ENCODE measurements at places on chromosomes 2 and 18.

DNA sequence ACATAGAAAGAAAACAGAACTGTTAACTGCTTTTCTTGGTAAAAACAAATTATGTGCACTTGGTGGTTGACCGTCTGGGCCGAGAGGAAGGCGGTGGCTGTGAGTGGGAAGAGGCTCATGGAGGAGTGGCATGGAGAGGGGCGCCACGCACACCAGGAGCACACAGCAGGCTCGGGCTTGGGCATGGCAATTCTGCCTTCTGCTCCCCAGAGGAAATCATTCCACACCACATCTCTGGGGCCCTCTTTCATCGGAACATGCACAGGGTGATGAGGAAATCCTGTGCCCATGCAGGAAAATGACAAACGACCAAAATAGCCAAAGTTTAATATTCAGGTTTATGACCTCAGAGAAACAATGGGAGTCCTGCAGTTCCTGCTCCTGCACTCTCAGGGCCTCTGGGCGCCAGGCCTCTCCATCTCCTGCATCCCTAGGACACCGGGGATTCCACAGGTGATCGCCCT lies 26.4 kb downstream of the WDFY1 start:
- no peak for DNase-seq

GRCh38 chr18:59617468-59617932 lies 79.7 kb downstream of the CCBE1 start:
- DNase-seq, result no peak

- DNase-seq, result no peak
These were observed 22.2 kb downstream of the KCNG2 start for GRCh38 chr18:79819968-79820351.

GRCh38 chr18:33717339-33717738 lies 139.3 kb downstream of the ASXL3 start:
- DNase-seq, result no peak

DNA sequence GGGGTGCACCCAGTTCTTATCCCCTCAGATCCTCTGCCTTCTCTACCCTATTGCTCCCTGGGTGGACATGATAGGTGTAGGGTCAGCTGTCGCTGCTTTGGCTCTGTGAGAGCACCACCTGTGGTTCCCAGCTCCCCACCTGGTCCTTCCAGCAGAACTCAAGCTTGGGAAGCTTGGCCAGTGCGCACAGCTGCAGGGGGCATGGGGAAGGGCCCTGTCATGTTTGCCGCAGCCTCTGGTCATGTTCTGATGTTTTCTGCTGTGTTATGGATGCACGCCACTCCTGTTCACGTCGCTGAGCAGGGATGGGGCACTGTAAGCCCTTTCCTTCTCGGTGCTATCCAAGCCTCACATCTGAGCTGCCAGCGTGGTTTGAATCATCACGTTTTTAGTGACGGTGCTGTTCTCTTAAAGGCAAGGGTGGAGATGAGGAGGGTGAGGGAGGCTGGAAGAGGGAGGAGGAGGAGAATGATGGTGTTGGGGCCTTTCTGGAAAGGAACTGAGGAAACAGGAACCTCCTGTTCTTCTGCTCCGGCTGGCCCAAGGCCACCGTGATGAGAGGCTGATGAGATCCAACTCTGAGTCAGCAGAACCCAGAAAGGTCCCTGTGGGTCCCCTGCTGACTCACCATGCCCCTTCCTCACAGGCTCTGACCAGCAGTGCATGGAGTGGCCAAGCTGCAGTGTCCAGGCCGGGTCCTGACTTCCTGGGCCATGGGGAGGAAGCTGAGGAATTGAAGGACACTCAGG lies 78.0 kb downstream of the LIPG start:
- no peak for DNase-seq

- DNase-seq, result no peak
These were observed 254.9 kb downstream of the PIEZO2 start for GRCh38 chr18:10894501-10894900.

- no peak for DNase-seq
These were observed 970.4 kb downstream of the EPHA4 start for GRCh38 chr2:220601674-220602073.

DNA sequence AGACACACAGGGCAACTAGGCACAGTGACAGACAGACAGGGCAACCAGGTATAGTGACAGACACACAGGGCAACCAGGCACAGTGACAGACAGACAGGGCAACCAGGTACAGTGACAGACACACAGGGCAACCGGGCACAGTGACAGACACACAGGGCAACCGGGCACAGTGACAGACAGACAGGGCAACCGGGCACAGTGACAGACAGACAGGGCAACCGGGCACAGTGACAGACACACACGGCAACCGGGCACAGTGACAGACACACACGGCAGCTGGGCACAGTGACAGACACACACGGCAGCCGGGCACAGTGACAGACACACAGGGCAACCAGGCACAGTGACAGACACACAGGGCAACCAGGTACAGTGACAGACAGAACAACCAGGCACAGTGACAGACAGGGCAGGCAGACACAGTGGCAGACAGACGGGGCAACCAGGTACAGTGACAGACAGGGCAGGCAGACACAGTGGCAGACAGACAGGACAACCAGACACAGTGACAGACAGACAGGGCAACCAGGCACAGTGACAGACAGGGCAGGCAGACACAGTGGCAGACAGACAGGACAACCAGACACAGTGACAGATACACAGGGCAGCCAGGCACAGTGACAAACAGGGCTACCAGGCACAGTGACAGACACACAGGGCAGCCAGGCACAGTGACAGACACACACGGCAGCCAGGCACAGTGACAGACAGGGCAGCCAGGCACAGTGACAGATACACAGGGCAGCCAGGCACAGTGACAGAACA lies 64.7 kb upstream of the RAB6C start:
- DNase-seq, result no peak

DNA sequence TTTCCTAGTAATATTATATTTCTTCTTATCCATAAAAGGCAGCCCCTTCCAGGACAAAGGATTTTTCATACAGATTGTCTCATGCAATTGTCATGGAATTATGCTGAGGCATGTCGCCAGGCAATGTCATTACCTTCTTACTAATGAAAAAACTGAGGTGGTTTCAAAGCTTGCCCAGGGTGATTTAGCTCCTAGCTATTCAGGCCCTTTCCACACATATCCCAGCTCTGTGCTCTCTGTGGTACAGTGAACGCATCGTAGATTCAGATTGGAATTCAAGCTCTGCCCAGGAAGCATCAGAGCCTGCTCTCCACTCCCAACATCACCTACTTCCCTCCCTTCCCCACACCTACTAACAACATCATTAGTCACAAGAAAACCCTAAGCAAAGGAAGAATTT lies 60.1 kb downstream of the ATP8B1 start:
- DNase-seq, result no peak

DNA sequence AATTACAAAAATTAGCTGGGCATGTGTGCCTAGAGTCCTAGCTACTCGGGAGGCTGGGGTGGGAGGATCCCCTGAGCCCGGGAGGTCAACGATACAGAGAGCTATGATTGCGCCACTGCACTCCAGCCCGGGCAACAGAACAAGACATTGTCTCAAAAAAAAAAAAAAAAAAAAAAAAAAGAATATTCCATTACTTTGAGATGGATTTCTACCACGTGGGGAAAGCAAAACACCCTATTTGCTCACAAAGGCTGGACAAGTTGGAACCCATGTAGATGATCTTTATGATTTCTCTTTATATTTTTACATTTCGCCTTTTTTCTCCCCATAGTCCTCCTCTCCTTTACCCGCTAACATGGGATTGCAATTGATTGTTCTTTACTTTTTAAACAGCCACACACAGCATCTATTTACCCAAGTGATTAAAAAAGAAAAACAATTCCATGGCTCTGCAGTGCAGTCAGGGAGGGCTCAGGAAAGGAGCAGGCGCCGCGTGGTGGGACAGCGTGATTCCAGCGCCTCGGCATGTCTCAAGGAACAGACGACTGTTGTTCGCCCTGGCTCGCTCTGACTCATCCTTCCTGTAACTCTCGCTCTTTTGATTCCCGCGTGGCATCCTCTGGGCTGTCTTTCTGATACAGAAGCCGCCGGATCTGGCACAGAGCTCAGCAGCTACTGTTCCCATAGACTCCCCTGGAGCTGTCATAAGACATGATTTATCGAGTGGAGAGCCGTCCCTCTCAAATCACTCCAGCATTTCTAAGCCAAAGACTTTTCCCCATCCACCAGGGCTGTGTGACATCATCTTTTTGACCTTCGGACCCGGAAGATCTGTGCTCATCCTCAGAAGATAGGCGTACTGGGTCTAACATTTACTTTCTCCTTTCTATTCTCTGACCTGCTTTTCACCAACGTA lies 230.4 kb upstream of the AGAP1 start:
- DNase-seq, result no peak

GRCh38 chr18:62175521-62175920 lies 11.3 kb downstream of the PIGN start:
- DNase-seq, result no peak

GRCh38 chr2:96144481-96145035 lies 682 bp downstream of the DUSP2 start:
- no peak for DNase-seq

GRCh38 chr2:127663566-127664064 lies 11.7 kb downstream of the LIMS2 start:
- no peak for DNase-seq

GRCh38 chr2:60453301-60453700 lies 100.2 kb downstream of the BCL11A start:
- no peak for DNase-seq

GRCh38 chr2:47741637-47742036 lies 41.3 kb upstream of the MSH6 start:
- no peak for DNase-seq

DNA sequence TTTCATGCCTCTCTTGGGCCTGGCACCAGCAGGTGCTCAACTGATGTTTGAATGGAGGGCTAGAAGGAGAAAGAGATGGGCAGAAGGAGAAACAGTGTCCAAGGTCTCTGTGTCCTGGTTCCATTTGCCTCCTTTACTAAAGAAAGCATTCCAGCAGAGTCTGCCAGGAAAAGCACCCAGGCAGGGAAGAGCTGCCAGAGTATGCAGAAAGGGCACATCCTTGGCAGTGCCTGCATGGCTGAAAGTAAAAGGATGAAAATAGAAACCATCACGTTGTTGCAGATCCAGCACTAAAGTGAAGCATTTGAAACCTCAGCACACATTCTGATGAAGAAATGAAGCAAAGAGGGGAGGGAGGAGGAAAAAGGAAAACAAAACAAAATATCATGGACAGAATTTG lies 142.2 kb downstream of the ESCO1 start:
- DNase-seq, result no peak

DNA sequence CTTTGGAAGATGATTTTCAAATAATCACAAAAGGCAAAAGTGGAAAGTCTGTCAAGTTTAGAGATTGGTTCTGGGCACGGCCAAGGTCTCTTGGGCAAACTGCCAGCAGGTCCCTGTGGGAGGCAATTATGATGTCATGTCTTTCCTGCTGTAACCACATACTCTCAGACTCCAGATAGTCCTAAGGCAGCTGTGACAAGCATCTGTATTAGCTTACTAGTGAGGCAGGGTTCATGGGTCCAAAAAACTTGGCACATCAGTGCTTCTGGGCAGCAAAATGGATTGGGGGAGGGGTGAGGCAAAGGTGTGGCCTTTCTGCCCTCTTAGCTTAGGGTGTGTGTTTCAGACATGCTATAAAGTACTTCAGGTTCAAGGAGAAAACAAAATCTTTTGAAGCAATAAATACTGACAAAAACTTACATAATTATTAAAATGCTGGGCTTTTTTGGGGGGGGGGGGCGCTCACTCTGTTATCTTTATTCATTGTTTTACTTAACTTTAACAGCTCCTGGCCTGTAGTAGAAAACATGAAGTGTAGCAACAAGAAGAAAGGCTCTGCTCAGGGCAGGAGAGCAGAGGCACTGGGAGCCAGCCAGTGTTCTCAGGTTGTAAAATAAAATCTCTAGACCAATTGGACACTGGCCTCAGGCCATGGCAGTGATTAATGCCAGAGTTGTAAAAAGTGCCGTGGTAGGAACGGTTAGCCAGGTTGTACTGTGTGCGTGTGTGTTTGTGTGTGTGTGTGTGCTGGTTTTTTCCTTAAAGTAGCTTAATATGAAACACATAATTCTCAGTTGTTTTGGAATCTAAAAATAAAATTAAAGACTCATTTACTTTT lies 14.3 kb upstream of the TANC1 start:
- no peak for DNase-seq

DNA sequence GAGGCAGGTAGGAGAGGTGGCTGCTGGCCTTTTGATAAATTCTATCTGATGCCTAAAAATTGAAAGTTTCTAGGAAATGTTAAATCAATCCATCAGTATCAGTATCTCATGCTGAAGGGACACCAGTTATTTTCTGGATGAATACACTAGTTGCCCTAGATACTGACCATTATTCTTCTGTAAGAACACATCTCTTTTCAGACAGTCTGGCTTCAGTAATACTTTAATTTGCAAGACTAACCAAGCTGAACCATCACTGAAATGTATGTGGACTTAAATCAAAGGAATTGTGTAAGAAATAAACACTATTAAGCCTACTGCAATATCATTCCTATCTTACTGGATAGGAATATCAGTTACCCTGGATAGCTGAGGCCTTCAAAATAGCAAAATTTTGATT lies 1546.3 kb downstream of the LRP1B start:
- DNase-seq, result no peak

DNA sequence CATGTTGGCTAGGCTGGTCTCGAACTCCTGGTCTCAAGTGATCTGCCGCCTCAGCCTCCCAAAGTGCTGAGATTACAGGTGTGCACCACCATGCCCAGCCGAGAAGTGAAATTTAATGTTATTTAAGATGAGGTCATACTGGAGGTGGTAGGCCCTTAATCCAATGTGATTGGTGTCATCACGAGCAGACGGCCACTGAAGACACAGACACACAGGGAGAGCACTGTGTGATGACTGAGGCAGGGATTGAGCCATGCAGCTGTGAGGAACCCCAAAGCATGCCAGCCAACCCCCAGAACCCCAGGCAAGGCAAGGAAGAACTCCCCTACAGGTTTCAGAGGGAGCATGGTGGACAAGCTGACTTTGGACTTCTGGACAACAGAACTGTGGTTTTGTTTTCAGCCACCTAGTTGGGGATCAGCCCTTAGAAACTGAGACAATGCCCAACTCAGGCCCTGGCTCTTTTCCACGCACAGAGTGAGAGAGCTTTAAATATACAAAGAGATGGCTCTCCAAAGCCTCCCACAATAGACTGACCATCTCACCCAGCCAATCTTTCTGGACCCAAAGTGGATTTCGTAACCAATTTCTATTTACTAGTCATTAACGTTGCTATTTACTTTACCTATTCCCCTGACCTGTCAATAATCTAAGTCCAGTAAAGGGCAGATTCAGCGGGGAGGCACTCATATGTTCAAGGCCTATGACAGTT lies 34.2 kb downstream of the TBC1D8 start:
- DNase-seq, result no peak

- DNase-seq, result no peak
These were observed 254.0 kb downstream of the CYP26B1 start for GRCh38 chr2:71893646-71894045.

DNA sequence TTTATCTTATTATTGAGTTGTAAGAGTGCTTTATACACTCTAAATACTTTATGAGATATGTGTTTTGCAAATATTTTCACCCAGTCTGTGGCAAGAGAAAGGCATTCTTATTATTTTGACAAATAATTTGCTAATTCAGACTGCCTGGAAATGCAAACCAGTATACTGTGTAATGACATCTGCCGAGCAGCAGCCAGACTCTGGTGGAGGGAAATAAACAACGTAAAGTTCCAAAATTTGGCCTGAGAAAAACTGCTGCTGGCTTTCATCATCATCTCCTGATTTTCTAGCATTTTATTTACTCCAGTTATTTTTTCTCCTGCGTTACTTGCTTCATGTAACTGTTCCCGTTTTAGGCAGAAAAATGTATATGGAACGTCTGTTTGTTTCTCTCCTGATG lies 161.6 kb downstream of the RNF152 start:
- no peak for DNase-seq

GRCh38 chr2:134713606-134714005 lies 5.2 kb downstream of the TMEM163 start:
- no peak for DNase-seq

- DNase-seq, result no peak
These were observed 46.1 kb downstream of the TTC39C start for GRCh38 chr18:24060644-24061043.
